ENCODE measurements at places on chromosomes 6 and 20.
A peak's percentile ranks its signal among the peaks of the same experiment; 100 is the strongest.

GRCh38 chr6:112665114-112665513 is 318.0 kb downstream of the RFPL4B start:
- no peak for DNase-seq

- DNase-seq = no peak
These were observed 115.2 kb upstream of the GLP1R start for GRCh38 chr6:38933426-38933825.

- no peak for DNase-seq
These were observed 31.6 kb upstream of the SLC32A1 start for GRCh38 chr20:38692436-38693411.

GRCh38 chr20:35735826-35736470 is 6.1 kb downstream of the RBM39 start:
- no peak for DNase-seq

GRCh38 chr6:146990821-146991798 is 213.1 kb upstream of the STXBP5 start:
- no peak for DNase-seq

- DNase-seq = no peak
These were observed 89.2 kb downstream of the RPP40 start for GRCh38 chr6:4914420-4915159.

DNA sequence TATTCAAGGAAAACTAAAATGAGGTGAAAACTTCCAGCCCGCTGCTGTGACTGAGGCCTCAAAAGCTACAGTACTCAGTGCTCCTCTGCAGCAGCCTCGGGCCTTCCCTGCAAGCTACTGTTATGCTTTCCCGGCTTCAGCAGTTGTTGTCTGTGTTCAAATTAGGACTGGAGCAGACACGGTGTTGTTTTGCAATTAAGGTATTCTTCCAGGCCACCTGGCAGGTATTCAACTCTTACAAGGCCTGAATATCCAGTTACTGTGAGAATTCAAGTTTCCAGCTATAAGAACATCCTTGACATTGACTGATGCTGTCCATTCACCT is 10.7 kb downstream of the TXNDC5 start:
- no peak for DNase-seq

DNA sequence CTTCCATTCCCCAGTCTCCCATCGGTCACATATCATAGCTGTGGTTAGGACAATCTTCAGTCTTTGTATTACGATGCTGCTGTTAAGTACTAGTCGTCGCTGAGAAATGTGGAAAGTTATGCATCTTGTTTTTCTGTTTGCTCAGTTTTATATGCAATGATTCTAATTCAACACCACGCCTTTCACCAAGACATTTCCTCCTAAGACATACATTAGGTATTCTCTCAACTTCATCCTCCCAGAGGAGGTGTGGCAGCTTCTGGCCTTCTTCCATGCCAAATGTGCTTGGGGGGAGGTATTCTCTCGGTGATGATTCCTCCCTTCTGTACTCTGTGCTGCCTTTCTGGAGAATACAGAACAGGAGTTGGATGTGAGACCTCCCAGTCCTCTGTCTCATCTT is 66.1 kb downstream of the B4GALT5 start:
- DNase-seq = no peak

- peak; percentile 4 for DNase-seq
These were observed 107.2 kb upstream of the GGTLC1 start for GRCh38 chr20:24095756-24096155.

GRCh38 chr6:13201336-13201735 is 127.0 kb downstream of the TBC1D7 start:
- no peak for DNase-seq

DNA sequence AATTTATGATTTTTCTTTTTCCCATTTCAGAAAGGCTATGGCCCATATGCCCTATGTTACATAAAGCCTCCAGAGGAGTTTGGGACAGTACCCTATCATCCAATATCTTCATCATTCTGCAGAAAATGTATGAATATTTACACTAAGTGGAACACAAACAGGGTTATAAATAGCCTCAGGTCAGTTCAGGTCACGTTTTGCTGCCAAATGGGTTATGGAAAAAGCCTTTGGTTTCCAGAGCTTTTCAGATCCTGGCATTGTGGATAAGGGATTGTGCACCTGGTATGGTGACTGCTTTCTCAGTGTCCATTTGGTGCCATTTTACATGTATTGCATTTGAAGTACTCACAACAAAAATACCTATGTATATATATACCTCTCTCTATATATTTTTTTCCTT is 29.4 kb downstream of the UTRN start:
- DNase-seq = no peak

DNA sequence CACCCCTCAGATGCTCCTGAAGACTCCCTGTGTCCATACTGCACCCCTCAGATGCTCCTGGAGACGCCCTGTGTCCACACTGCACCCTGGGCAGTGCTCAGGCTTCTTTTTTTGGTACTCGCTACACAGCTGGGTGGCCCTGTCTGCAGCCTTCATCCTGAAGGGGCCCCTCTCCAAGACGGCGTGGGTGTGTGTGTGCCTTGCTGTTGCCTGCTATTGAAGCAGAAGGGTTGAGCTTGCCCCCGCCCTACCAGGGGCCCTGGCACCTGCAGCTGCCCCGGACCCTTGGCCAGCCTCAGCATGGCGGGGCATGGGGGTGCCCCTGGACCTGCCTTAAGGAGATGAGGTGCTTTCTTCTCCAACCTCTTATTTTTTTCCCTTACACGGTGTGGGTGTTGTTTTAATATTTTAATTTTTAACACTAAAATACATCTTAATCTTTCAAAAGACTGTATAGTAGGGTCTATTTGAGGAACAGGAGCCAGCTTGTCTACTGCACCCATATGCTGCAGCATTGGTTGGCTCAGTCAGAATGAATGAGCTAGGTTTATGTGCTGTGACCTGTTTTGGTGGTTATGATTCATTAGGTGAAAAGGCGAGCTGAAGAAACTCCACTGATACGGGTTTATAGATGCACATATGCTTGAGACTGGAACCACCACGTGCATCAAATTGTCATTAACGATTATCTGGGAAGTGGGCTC is 135.9 kb downstream of the AGPAT4 start:
- DNase-seq = no peak

- no peak for DNase-seq
These were observed 253.4 kb downstream of the CDH4 start for GRCh38 chr20:61505508-61505907.

GRCh38 chr6:35078226-35078850 is 62.8 kb downstream of the TCP11 start:
- no peak for DNase-seq

- no peak for DNase-seq
These were observed 21.1 kb upstream of the IPCEF1 start for GRCh38 chr6:154377726-154378125.

- DNase-seq = no peak
These were observed 548.2 kb downstream of the QKI start for GRCh38 chr6:163962627-163963117.

DNA sequence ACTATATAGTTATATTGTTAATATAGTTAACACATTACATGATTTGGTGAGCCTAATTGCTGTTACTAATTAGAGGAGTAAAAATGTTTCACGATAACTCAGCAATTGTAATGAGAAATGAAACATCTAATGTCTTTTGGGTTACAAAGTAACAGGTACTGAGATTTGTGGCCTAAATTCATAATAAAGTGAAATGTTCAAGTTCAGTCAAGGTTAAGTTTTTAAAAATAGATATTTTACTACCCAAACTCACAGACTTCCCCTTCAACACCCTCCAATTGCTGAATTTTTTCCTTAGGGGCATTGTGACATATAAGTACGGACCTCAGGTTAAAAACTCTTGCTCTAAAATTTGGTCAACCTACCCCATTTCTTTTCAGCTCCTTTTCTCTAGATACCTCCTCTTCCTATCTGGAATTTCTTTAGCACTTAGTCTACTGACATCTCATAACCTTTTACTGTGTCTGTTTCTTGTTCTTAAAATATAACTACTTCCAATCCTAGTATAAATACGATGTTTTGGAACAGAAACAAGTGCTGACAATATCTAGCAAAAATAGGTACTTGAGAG is 112.3 kb upstream of the PRSS16 start:
- DNase-seq = no peak

DNA sequence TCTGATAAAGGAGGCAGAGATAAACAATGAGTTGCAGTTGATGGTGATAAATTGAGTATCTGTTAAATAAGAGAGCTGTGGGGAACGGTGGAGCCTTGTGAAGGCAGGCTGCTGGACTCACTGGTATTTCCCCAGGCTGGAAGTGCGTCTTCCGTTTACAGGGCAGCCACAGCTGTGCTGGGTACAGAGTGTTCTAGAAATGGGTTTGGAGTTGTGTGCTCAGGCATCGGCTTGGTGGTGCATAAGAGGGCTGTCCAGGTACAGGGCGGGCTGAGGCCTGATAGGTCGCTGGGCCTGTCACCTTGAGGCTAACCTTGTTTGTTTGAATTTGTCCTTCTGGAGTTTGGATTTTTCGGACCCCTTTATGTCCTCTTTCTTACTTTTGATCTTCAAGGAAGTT is 39.3 kb downstream of the ARID1B start:
- no peak for DNase-seq

- no peak for DNase-seq
These were observed 9.4 kb downstream of the SNX9 start for GRCh38 chr6:157832250-157832967.

DNA sequence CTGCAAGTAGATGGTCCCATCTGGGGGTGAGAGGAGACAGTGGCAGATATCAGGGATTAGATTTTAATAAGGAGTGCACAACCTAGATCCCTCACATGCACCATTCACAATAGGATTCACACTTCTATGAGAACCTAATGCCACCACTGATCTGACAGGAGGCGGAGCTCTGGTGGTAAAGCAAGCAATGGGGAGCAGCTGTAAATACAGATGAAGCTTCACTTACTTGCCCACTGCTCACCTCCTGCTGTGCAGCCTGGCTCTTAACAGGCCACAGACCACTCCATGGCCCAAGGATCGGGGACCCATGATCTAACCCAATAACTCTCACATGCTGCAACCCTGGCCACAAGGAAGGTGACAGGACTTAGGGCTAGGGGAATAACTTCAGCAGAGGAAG is 75.4 kb downstream of the ZNF133 start:
- no peak for DNase-seq

GRCh38 chr6:130516604-130517003 is 150.8 kb downstream of the TMEM200A start:
- DNase-seq = no peak

DNA sequence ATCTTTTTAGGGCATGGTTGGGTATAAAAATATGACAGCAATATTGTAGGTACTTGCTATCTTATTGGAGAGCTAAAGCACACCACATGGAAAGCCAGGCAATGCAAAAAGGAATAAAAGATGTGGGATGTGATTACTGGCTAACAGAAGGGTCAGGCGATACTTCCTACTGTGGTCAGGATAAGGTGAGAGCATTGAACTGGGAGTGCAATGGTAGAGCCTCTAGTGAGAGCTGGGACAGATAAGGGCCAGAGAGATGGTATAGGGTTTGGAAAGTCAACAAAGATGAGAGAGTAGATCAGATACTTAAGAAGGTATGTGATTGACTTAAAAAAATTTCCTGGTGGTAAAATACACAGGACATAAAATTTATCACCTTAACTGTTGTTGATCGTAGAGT is 160.7 kb upstream of the MAN1A1 start:
- no peak for DNase-seq

GRCh38 chr6:10146715-10147451 is 268.0 kb downstream of the TFAP2A start:
- DNase-seq = no peak

- DNase-seq = no peak
These were observed 5.9 kb downstream of the FOXA2 start for GRCh38 chr20:22578221-22579118.

GRCh38 chr6:119636060-119636459 is 286.5 kb upstream of the MAN1A1 start:
- no peak for DNase-seq
